GF-D8 (cell line): ENCODE measurements at places on chromosomes 12 and 14.

- DNase-seq = peak; percentile 13
Measured at GRCh38 chr12:1318327-1319031, 275.9 kb downstream of the FBXL14 start.

GRCh38 chr14:95269493-95269892 is 50.2 kb downstream of the CLMN start:
- DNase-seq = no peak

- no peak for DNase-seq
Measured at GRCh38 chr12:40376533-40377267, 151.9 kb downstream of the LRRK2 start.

GRCh38 chr14:64910847-64911495 is 3.3 kb upstream of the CHURC1 start:
- no peak for DNase-seq

GRCh38 chr14:87334997-87335685 is 657.8 kb downstream of the GALC start:
- DNase-seq = no peak
